EL (cell line): ENCODE measurements at places on chromosomes 3 and 15.
A peak's percentile ranks its signal among the peaks of the same experiment; 100 is the strongest.

DNA sequence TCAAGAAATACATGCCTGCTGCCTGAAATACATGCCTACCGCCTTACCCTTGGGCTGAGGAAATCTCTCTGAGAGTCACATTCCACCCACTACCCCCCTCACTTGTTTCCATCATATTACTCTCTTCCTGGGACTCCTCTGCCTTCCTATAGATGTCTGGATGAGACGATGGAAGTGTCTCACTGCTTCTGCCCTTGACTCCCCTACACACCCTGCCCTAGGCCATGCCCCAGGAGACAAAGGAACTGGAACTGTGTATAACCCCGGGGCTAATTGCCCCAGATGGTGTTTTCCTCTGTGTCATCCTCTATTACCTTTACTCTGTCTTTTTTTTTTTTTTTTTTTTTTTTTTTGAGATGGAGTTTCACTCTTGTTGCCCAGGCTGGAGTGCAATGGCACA lies 102.0 kb downstream of the GTPBP8 start:
- DNase-seq = no peak

DNA sequence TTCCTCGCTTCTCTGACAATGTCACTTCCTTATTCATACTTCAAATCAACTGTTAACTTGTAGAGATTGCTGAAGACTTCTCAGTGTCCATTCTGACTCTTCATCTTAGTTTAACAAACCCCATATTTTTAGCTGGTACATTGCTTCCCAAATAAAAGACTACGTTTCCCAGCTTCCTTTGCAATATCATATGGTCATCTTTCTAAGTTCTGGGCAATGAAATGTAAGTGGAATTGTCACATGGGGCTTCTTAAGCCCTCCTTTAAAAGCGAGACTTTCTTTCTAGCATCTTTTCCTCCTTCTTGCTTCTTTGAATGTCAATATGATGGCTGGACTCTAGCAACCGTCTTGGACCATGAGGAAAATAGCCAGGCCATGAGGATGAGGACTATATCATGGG lies 239.0 kb downstream of the ZNF621 start:
- no peak for DNase-seq

- no peak for DNase-seq
These were observed 45.5 kb downstream of the PPM1L start for GRCh38 chr3:160801386-160802118.

- DNase-seq = no peak
These were observed 1072.7 kb upstream of the GBE1 start for GRCh38 chr3:82834098-82834497.

DNA sequence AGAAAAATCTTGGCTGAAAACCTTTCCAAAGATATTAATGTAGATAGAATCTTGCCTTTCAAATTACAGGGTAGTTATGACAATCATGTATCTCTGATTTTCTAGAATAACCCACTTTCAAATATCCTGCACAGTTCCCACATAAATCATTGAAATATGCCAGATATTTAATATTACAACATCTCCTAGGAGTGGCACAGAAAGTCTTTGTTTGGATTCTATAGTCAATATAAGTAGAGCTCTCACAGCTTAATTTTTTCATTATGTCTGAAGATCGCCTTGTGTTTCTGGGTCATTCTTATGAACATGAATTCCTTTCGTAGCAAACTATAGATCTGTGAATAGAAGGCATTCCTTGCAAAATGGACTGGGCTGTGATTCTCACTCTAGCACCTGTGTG lies 5.0 kb downstream of the RARB start:
- DNase-seq = no peak

GRCh38 chr3:127751782-127752181 lies 70.5 kb downstream of the MGLL start:
- DNase-seq = no peak

DNA sequence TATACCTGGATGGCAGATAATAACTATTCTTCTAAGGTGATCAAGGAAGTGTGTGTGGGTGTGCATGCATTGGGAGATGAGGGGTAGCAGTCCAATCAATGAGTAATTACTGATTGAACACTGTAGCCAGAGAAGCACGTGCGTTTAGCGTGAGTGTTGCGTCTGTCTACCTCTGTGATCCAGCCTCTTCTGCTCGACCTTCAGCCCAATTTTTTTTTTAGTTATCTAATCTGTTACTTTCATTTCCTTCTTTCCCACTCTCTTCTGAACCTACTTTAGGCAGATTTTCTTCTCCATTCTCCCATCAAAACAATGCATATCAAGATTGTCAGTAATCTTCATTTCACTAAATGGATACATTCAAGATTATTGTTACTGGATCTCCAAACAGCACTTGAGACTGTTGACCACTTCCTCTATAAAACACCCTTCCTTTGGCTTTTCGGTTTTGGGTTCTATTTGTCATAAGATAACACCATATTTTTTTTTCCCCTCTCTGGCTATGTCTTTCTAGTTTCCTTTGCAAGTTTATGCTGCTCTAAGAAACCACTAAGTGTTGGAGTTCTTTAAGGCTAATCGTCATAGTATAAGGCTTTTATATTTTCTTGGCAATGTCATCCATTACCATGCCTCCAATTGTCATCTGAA lies 41.0 kb downstream of the MCTP2 start:
- no peak for DNase-seq

DNA sequence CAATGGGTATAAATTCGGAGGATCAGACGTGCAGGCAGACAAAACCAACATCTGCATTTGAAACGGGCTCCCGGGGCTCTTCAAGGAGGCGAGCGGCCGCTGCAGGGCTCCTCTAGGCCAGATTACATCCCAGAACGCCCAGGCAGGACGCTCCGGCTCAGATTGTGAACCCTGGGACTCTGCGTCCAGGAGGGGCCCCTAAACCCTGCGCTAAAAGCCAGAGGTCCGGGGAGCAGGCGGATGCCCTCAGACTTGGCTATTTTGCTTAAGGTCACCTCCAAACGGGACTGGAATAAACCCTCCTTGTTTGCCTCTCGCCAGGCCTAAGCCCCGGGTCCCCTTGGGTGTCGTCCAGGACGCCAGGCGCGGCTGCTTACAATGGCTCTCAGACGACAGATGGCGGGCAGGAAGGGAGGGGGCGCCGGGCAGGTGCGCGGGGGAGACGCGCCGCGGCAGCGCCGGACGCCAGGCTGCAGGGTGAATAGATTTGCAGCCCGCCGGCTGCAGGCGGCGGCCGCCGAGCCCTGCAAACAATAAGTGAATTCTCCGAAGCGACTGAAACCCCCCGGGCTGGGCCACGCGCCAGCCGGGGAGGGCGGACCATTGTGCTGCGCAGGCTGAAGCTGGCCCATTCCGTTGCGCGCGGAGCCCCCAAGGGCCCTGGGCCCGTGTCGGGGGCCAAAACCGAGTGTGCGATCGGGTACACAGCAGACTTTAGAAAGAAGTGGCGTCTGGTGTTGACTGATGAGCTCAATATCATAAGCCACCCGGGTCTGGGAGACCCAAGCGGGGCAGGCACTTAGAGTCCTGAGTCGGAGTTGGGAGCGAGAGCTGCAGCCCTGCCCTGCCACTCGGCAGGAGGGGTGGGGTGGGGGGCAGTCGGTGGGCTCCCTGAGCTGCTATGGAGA lies 32.3 kb upstream of the AMOTL2 start:
- DNase-seq = no peak

DNA sequence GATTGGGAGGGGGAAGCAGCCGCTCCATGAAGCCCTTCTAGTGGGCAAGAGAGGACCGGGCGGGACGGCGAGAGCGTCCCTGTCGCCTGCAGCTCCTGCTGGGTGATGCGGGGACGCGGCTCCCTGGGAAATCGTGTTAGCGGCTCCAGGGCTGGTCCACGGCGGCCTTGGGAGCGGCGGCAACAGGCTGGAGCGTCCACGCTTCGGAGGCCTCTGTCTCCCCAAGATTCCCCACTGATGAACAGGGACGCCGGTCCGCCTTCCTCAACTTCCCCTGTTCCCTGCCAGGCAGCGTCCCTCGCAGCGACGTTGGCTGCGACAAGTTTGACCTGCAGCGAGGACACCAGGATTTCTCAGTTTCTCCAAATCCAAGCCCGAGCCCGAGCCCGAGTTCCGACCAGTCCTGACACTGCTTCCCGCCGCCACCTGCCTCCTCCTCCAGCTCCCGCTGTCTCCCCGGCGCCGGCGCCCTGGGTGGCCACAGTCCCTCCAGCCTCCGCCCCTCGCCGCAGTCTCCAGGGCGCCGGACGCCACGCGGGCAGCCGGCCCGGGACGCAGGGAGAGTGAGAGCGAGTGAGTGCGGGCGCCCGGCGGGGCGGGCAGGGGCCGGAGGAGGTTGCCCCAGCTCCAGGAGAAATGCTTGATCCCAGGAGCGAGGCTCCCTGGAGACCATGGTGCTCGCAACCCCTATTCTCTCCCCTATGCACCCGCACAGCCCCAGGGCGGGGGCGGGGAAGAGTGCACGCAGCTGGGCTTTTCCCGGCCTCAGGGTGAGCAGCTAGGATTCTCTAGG lies 78.1 kb upstream of the RNF7 start:
- peak; percentile 73 for DNase-seq

GRCh38 chr3:179318876-179319275 lies 4.0 kb upstream of the ZNF639 start:
- DNase-seq = no peak

- peak; percentile 45 for DNase-seq
These were observed 1.1 kb downstream of the HHATL start for GRCh38 chr3:42701371-42702065.
